Activated naive CD8-positive, alpha-beta T cell treated with anti-CD3 and anti-CD28 coated beads for 36 hours (primary cell): ENCODE measurements at places on chromosomes 13 and 19. TPM values are rescaled to one million over a fixed set of nuclear protein-coding genes. Genes with fewer than 3 reads are reported as not detected.

The INSR gene
- total RNA-seq = 1.2 TPM

The ADPRHL1 gene
- 0.44 TPM for total RNA-seq

The LSM4 gene
- 435 TPM for total RNA-seq

The FLT1 gene
- 3.3 TPM for total RNA-seq

The CGB5 gene
- not detected for total RNA-seq

The TPRX1 gene
- not detected for total RNA-seq

The IFT88 gene
- 3.9 TPM for total RNA-seq

The SCN1B gene
- total RNA-seq = 0.45 TPM

The C19orf67 gene
- total RNA-seq = not detected

The PTPRH gene
- not detected for total RNA-seq

The CALR3 gene
- 0.16 TPM for total RNA-seq

The TGFBR3L gene
- 2.1 TPM for total RNA-seq

The ICAM4 gene
- total RNA-seq = 0.38 TPM

The ERICH6B gene
- not detected for total RNA-seq
